ENCODE measurements at places on chromosomes 7 and 10.

DNA sequence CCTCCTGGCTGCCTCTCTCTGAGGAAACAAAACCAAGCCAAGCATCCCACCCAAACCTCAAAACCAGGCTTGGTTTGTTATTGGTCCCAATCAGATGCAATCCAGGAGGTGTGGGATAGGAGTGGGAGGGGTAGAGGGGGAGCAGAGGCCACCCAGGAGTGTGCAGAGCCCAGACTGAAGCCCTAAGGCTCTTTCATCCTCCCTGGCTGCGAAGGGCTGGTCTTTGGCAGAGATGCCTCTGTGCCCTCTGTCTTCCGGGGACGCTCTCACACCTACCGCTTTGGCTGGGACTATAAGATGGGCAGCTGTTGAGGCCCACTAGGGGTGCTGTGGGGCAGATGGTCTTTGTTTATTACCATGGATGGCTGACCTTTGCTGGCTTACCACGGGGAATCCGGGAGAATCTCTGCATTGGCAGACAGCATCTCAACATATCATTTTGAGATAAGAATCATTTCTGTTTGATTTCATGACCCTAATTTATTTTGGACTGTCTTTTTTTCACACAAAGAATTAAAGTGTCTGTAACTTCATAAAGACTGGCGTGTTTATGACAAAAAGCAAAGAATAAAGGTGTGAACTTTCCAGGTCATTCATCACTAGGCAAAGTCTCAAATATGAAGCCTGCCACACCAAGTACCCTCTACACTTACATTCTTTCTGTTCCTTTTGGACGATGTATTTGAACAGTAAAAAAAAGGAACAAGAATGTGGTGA is 6.5 kb upstream of the DENND2A start:
- peak; percentile 60 for DNase-seq

DNA sequence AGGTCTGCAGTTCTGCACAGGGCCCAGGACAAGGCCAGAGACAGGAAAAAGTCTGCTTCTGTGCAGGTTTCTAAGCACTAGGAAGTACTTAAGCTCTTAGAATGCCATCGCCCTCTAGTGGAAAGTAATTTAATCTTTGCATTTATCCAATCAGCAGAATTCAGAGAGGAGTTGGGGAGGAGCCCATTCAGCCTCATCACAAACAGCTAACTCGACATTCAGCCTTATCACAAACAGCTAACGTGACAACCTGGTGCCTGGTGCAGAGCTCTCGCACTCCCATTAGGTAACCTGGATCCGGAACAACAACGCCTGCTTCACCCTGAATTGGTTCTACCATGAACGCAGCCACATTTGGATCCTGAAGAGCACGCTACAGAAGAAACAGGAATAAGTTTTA is 15.2 kb downstream of the OAT start:
- no peak for DNase-seq

GRCh38 chr7:69885431-69885830 is 287.2 kb downstream of the AUTS2 start:
- DNase-seq, result no peak

GRCh38 chr7:17466216-17466615 is 167.8 kb downstream of the AHR start:
- no peak for DNase-seq

- no peak for DNase-seq
Observed at GRCh38 chr10:103645141-103646054, 151.9 kb downstream of the NEURL1 start.

- DNase-seq, result no peak
Observed at GRCh38 chr10:100873827-100874326, 38.9 kb upstream of the SLF2 start.

DNA sequence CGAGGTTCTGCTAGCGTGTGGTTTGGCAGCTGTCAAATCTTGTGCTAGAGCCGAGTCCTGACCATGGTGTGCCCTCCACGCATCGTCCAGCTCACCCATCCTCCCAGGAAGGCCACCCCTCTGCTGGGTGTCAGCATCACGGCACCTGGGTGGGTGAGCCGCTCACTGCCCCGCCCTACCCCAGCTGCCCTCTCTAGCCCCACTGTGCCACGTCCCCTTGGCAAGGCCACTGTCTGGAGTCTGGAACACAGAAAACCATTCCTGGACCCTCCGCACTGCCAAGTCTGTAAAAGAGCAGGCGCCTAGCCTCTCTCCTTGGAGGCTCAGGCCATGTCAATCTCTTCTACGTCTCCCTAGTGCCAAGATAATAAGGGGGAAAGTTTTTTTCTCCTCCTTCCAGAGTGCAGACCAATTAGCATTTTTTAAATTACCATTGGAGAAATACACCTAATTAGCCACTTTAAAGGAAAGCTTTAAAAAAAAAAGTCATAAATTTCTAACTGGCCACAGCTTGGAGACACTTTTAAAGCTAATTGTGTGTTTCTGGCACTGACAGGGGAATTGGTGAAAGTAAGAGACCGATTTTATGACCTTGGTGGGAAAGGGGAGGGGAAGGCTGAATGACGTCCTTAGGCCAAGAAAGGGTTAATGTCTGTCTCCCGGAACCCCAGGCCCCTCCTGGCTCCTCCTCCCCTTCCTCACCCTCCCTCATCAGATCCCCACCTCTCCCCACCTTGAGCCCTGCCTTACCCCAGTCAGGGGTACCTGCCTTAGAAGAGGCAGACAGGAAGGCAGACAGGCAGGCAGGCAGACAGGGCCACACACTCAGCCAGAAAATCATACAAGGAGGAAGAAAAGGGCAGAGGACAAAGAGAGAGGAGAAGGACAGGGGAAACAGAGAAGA is 151.2 kb downstream of the PLXNA4 start:
- no peak for DNase-seq

GRCh38 chr10:71023704-71024283 is 135.4 kb upstream of the PCBD1 start:
- DNase-seq, result no peak

- DNase-seq, result no peak
Observed at GRCh38 chr7:80153446-80153845, 18.8 kb downstream of the GNAI1 start.

GRCh38 chr7:38825721-38826440 is 83.1 kb downstream of the VPS41 start:
- no peak for DNase-seq

GRCh38 chr10:107275806-107276205 is 111.3 kb upstream of the SORCS1 start:
- DNase-seq, result no peak

DNA sequence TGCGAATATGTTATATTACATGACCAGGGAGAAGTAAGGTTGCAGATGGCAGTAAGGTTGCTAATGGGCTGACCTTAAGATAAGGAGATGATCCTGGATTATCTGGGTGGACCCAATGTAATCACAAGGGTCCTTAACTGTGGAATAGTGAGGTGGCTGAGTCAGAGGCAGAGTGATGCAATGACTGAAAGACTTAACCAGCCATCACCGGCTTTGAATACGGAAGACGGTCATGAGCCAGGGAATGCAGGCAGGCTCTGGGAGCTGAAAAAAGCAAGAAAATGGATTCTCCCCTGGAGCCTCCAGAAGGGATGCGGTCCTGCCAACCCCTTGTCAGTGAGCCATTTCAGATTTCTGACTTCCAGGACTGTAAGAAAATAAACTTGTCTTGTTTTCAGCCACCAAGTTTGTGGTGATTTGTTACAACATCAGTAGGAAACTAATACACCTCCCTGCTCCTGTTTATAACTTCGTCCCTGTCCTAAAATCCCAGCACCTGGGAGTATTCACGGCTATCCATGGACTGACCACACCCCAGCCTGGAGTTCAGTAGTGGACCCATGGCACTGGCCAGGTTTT is 4.6 kb upstream of the C10orf95 start:
- DNase-seq, result no peak

DNA sequence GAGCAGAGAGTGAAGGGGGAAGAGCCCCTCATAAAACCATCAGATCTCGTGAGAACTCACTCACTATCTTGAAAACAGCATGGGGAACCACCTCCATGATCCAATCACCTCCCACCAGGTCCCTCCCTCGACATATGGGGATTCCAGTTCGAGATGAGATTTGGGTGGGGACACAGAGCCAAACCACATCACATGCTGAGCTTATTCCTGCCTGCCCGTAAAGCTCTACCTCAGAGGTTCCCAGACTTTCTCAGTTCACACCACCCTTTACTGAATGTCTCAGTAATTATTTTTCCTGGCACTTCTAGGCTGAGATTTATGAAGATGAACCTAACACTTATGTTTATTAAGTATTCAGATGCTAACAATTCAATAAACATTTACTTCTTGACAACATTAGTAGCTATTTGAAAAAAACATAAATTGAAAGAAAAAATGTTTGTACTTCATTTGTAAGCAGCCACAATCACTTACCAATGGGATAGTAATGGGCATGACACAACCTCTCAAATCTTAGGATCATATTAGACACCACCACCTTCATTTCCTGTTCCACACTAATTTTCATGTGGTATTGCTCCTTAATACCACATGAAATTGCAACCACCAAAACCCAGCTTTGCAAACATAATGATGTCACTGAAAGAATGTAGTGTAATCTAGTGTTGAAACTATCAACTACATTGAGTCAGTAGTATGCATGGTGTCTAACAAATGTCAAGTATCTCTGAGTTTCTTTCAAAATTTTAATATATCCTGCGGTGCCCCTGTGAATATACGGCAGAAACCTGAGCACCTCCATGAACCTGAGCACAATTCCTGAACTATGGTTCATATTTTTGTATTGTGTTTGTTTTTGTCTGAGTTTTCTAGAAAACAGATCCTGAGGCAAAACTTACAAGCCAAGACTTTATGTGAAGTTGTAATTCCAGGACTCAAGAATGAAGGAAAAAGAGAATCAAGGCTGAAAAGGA is 4.5 kb upstream of the DGKI start:
- no peak for DNase-seq

DNA sequence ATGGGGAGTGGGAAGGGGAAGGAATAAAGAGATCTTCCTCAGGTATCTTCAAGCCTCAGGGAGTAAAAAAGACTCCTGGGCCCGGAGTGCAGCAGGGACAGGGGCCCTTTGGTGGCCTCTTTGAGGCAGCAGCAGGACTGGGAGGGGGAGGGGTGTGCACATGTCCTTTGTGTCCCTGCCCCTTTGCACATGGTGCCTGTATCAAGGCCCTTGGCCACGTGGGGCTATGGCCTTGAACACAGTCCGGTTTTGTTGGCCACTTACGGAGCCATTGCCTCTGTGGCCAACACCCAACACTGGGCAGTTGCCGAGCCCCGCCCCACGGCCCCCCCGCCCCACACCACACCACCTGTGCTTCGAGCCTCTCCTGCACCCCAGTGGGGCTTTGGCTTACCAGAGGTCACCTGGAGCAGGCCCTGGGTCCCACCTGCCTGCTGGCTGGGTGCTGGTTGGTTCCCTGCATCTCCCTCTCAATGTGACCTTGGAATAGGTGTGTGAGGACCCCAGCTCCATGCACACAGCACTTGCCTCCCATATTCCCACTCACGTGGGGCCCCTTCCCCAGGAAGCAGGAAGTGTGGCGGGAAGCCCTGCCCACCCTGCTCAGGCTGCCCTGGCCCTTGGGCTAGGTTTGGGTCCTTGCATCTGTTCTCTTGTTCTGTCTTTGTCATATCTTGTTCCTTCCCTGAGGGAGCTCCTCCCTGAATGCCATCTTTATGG is 5.4 kb downstream of the SAP25 start:
- DNase-seq, result no peak

- no peak for DNase-seq
Observed at GRCh38 chr10:59718257-59718656, 8.6 kb upstream of the SLC16A9 start.

DNA sequence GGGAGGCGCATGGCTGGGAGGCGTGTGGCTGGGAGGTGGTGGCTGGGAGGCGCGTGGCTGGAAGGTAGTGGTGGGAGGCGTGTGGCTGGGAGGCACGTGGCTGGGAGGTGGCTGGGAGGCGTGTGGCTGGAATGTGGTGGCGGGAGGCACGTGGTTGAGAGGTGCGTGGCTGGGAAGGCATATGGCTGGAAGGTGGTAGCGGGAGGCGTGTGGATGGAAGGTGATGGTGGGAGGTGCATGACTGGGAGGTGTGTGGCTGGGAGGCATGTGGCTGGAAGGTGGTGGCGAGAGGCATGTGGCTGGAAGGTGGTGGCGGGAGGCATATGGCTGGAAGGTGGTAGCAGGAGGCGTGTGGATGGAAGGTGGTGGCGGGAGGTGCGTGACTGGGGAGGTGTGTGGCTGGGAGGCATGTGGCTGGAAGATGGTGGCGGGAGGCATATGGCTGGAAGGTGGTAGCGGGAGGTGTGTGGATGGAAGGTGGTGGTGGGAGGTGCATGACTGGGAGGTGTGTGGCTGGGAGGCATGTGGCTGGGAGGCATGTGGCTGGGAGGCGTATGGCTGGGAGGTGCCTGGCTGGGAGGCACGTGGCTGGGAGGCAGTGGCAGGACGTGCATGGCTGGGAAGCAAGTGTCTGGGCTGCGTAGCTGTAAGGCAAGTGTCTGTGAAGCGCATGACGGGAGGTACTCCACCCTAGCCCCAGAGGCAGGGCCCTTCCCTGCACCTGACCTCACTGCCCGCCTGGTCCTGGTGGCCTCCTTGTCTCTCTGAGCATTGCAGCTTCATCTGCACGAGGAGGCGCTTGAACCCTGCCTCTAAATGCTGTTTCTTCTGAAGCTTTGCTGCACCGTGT is 35.1 kb downstream of the FOXK1 start:
- DNase-seq, result no peak
